Kasumi-1 (cell line): ENCODE measurements at places on chromosomes 5 and 9.

GRCh38 chr5:95649842-95650620 is 3.5 kb downstream of the RFESD start:
- DNase-seq = no peak

- no peak for DNase-seq
These were observed 344.0 kb downstream of the PRR16 start for GRCh38 chr5:120808135-120808534.

DNA sequence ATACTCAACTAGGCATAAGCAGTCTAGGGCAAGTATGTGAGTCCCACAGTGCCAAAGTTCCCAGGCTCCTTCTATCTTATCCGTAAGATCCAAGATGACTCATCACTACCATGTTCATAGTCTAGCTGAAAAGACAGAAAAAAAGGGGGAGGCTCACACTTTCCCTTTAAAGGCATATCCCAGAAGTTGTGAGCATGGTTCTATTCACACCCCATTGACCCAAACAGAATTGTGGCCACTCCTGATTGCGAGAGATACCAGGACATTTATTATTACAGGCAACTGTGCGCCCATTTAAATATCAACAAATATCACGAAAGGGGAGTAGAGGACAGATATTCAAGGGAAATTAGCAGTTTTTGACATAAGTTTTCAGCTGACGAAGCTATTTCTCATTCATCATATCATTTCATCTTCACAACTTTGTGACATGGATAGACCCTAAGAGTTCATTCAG is 8.1 kb upstream of the PFDN1 start:
- DNase-seq = no peak

DNA sequence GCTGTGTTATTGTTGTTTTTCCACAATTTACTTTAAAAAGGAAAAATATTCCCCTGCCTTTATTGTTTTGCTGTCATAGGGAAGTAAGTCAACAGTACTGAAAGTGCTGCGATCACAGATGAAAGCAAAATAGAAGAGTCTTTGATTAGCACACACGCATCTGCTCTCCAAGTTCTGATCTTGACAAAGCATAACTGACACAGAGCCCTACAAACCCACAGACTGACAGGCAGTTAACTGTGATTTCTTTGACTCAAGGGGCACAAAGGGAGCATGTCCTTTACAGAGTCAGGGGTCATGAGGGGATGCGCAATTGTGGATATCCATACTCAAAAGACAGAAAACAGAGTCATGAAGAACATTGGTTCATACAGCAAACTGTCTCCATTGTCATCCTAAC is 123.7 kb downstream of the SNCAIP start:
- no peak for DNase-seq

GRCh38 chr5:14339468-14339867 is 196.3 kb downstream of the TRIO start:
- no peak for DNase-seq

- DNase-seq = no peak
These were observed 60.6 kb downstream of the RASEF start for GRCh38 chr9:83002329-83002728.

DNA sequence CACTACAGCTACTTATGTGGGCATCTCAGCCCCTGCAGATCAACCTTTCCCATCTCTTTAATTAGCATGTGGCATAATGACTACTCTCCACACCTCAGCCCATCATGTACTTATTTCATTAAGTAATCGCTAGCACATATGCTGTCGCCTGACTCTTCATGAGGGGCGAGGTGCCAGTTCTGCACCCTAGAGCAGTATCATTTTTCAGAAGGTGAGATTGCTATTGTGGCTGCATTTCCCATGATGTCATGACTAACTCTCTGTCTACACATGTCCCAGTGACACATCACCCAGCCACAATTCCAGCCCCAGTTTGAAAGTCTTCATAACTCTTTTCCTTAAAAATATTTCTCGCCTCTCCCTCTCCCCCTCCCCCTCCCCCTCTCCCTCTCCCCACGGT is 7.6 kb upstream of the F2RL1 start:
- no peak for DNase-seq

DNA sequence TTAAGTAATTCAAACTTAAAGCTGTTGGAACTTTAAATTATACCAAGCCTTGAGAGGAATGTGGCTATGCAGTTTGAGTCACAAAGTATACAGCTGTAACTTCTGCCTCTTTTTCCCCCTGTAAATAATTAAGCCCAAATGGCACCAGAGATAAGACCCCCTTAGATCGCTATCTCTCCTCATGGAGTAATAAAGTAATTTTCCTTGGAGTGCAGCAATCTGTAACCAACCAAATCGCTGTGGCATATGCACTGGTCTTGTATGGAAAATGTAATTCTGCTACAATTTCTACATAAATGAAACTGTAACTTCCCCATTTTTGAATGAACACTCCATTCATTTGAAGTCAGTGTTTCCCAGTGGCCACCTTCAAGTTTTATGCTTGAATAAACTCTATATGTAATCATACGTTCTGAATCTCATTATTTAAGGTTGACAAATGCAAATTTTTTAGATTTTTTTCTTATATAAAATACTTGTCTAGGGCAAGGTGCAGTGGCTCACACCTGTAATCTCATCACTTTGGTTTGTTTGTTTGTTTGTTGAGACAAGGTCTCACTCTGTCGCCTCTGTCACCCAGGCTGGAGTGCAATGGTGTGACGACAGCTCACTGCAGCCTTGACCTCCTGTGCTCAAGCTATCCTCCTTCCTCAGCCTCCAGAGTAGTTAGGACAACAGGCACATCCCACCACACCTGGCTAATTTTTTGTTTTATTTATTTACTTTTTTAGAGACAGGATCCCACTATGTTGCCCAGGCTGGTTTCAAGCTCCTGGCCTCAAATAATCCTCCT is 12.3 kb downstream of the SUSD1 start:
- peak; percentile 66 for DNase-seq

DNA sequence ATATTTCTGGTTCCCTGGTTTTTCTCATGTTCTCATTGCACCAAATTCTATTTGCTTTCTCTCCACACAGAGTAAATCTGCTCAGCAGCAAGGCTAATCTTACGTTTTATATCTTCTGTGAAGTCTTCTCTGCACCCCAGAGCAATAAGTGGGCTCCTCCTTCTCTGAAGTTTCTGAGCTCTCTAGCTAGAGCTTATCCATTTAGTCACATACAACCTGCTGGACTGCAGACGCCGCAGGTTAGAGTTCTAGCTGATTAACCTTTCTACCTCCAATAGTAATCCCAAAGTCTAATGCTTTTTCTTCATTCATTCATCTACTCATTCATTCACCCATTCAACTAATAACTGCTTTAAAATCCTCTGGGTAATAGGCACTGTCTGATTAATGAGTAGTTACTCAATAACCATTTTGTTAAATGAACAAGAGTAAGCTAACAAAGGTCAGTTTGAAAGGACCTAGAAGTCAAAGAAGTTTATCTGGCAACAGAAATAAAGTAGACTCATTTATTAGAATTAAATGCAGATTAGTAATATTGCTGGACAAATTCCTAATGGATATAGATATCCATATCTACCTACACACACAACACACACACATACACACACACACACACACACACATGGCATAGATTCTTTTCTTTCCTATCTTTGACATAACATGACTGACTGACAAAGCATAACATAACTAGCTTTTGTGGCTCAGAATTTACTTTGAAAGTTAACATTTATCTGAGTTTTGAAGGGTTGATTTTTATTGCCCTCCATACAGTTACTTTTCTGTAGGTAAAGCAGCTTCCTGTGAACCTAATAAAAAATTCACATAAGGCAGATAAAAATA is 984.6 kb upstream of the SEMA6A start:
- DNase-seq = no peak

- DNase-seq = no peak
These were observed 61.7 kb downstream of the HMCN2 start for GRCh38 chr9:130327070-130327780.

- DNase-seq = no peak
These were observed 45.9 kb downstream of the CERT1 start for GRCh38 chr5:75465480-75465879.

- DNase-seq = no peak
These were observed 76.7 kb upstream of the CHD1 start for GRCh38 chr5:99005506-99005905.

DNA sequence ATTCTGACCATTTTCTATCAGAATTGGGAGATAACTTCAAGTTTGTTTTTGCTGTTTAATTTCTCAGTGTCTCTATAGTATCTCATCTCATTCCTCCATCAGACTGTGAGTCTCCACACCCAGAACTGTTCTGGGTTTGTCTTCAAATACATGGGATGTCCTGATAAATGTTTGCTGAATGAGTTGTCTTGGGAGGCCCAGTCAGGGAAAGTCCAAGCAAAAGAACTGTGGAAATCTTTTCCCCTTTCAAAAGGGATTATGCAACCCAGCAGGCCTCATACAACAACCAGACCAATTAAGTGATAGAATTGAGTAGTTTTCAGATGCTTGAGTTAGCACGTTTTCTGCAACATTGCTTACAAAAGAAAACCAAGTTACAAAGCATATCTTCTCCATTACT is 324.4 kb downstream of the BRINP1 start:
- no peak for DNase-seq

DNA sequence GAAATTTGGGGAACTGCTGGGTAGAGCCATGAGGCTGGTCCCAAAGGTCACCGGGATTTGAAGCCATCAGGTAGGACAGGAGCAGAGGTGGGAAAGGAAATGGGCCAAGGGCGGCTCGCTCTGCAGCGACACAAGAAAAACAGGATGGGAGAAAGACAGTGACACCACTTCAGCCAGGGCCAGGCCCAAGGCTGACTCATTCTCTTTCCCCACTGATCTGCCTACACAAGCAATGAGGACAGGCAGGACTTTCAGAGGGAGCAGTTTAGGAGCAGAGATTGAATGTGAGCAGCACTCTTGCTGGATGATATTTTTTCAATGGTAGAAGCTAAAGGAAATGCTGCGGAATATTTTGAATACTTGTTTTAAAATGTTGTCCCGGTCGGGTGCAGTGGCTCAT is 3.5 kb downstream of the RUFY1 start:
- no peak for DNase-seq

DNA sequence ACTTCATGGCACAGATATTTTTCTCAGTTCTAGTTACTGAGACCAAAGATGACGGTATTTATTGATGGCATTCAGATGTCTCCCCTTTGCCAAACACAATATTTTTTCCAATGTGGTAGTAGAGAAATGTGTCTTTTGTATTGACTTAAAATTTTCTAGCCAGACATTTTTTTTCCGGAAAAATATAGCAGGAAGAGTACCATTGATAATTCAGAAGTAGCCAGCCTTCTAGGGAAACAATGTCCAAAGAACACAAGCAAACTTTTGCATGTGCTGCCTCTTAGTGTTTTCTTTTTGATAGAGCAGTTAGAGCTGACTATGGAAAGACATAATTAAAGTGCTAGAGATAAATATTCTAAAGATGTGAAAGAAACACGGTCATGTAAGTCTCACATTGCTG is 231.4 kb downstream of the MARCHF11 start:
- DNase-seq = no peak

GRCh38 chr9:5440426-5440825 is 2.7 kb upstream of the PLGRKT start:
- no peak for DNase-seq

DNA sequence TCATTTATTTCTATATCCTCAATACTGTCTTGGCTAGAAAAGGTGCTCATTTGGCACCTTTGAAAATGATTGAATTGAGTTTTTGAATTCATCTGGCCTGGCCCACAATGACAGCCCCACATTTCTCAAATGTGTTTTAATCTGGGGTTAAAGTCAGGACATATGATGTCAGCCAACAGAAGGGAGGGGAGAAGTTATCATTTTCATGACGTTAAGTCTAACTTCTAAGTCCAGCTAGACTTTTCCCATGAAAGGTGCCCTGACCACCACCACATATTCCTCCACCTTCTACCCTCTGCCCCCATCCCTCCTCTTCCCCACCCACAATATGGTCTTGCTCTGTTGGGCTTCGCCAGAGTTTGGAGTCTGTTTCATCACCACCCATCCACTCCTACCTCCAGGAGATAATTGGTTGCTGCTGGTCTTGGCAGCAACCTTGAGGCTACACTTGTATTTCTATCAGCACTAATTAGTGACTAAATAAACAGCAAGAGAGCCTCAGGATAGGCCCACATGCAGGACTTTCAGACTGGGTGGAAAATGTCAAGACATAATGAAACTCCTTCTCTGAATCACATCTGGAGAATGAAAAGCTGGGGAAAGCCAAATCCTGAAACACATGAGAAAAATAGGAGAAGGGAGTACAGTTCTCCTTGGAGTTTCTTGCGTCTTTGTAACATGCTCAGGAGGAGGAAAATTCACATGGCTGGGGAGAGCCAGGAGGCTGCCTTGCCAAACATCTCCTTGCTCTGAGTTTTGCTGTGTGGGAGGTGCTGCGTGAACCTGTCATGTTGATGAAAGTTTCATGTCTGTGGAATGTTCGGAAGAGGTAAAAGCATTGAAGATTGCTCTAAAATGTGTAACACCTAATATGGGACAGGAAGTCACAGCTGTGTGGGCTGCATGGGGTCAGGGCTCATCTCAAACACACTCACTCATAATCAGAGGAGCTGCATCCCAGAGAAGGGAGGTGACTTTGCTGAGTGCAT is 544.7 kb upstream of the KLF4 start:
- no peak for DNase-seq

DNA sequence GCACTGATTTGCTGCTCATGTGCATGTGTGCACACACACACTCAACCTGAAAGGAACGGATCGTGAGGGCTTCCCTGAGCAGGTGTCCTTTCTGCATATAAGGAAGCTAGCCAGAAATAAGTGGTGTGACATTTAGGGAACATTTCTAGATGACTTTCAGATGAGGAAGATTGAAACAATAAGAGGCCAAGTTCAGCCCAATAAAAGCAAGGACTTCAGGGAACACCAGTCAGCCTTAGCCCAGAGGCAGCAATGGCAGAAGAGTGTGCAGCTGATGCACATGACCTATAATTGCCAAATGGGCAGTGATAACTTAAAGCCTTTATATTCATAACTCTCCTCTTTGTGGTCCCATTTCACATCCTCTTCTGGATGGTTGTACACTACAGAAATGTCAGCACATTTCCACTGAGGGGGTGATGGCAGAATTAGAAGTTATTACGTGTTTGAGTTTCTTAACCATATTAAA is 255.5 kb downstream of the TRIM32 start:
- DNase-seq = no peak

DNA sequence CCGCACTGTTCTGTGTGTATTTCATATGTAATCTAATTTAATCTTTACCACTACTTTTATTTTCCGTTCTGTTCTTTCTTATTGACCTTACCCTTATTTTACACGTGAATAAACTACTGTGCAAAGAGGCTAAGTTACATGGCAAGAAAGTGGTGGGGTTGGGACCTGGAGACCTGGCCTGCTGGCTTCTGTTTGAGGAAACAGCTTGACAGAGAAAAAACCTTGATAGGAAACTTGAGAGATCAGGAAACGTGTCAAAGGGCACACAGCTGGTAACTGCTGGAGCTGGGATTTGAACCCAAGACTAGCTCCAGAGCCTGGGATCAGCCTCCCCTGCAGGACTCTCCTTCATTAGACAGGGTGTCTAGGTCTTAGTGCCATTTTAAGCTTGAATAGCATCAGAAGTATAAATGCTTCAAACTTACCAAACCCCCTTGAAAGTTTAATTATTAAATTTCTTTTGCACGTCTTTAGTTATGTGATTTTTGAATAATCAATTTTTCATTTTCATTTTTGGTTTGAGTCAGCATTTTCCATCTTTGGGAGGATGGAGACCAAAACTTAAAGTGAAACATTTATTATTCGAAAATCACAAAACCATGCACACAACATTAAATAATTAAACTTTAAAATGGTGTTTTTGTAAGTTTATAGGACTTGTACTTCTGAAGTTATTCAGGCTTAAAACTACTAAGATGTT is 129.5 kb downstream of the RGS3 start:
- DNase-seq = peak; percentile 7

- no peak for DNase-seq
These were observed 117.2 kb downstream of the RPS23 start for GRCh38 chr5:82160948-82161347.
